8988T (cell line): ENCODE measurements at places on chromosomes 3 and 15.

- peak; percentile 51 for DNase-seq
These were observed 14.3 kb downstream of the KAT2B start for GRCh38 chr3:20054549-20054987.

GRCh38 chr3:5151586-5151985 lies 29.5 kb downstream of the ARL8B start:
- DNase-seq, result no peak

- DNase-seq, result no peak
These were observed 36.1 kb downstream of the BNC1 start for GRCh38 chr15:83248151-83249029.

- DNase-seq, result no peak
These were observed 1.6 kb upstream of the WDR82 start for GRCh38 chr3:52280050-52280461.

DNA sequence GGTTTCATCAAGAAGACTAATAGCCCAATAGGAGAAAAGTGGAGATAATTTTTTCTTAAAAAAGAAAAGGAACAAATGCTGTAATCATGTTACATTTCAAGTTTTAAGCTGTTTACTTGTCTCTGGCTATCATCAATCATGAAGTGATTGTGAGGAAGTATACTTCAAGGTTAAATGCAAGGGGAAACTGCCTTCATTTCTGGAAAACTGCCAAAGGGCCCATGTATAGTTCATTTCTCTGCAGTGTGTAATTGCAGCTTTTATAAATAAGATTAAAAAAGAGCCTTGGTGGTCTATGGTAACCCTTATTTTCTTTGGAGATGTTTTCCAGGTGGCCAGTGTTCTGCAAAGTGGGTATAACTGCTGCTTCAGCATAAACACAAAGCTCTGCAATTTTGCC lies 101.9 kb downstream of the GRM7 start:
- no peak for DNase-seq

DNA sequence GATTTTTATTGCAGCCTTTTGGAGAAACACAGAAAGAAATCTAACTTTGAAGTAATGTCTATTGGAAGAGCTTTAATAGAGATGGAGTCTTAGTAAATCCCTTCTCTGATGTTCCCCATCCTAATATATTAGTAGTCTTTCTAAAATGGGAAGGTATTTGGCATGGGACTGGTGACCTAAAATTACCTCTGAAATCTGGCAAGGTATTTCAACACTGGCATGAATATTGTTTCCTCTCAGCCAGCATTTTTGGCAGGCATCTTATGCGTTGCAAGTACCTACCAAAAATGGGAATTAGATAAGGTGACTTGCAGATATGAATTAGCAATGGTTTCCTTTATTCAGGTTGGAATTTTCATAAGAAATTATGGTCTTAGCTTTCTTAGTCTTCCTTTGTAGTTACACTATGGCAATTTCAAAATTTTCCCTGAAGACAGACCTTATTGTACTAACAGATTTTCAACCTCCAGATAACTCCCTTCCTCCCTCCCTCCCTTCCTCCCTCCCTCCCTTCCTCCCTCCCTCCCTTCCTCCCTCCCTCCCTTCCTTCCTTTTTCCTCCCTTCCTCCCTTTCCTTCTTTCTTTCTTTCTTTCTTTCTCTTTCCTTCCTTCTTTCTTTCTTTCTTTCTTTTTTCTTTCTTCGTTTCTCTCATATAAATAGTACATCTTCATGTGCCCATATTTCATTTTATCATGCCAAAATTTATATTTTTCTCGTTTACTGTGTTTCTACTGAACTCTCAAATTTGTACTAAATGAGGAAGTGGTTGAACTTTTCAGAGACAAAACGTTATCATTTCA lies 168.2 kb upstream of the KCNMB2 start:
- DNase-seq, result no peak

GRCh38 chr15:60548101-60548500 lies 69.2 kb upstream of the ICE2 start:
- DNase-seq, result no peak

GRCh38 chr3:152870027-152870426 lies 35.1 kb downstream of the P2RY1 start:
- DNase-seq, result no peak

- DNase-seq, result no peak
These were observed 188.6 kb upstream of the PDZRN3 start for GRCh38 chr3:73813291-73813690.

DNA sequence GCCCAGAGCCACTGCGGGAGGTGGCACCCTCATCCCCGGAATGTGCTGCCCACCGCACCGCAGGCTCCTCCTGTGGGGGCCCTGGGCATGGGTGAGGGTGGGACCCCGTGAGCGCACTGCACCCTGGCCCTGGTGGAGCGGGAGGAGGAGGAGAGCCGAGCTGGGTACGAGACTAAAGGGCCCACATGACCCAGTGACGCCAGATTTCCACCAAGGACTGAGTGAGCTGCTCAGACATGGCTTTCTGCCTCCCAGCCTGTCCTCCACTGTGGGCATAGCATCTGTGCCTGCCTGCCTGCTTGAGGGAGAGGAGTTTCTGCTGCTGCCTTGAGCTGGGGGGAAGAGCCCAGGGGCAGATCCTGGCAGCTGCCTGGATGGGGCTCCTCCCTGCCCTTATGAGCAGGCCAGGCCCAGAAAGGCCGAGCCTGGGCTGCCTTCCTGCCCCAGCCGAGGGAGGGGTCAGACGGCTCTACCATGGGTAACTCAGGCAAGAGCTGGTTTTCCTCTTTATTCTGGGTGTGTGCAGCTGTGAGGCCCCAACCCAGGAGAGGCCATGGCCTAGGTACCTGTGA lies 88.4 kb downstream of the VGLL4 start:
- DNase-seq, result no peak

DNA sequence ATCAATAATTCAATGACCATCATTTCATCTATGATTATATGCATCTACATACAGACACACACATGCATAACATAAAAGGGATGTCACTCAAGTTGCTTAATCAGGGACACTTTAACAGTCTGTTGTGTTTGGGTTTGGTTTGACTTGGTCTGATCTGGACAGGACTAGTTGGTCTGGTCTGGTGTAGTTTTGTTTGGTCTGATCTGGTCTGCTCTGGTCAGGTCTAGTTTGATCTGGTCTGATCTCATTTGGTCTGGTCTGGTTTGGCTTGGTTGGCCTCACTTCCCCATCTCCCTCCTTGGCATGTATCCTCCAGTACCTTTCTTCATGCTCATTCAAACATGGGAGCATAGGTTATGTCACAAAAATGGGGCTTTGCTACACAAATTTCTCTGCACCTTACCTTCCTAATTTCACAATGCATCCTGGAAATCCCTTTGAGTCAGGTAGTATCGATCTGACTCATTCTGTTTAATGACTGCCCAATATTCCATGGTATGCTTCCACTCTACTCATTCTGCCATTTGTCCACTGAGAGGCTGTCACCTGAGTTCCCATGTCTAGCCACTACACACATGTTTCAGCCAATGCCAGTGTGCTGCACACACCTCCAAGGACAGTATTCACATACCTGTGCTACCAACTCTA lies 73.0 kb upstream of the TPM1 start:
- DNase-seq, result no peak

- no peak for DNase-seq
These were observed 9.2 kb downstream of the VILL start for GRCh38 chr3:37999836-38000235.
